ENCODE measurements at places on chromosomes 2 and 18.

- no peak for DNase-seq
Measured at GRCh38 chr18:45056926-45057325, 376.2 kb downstream of the SETBP1 start.

DNA sequence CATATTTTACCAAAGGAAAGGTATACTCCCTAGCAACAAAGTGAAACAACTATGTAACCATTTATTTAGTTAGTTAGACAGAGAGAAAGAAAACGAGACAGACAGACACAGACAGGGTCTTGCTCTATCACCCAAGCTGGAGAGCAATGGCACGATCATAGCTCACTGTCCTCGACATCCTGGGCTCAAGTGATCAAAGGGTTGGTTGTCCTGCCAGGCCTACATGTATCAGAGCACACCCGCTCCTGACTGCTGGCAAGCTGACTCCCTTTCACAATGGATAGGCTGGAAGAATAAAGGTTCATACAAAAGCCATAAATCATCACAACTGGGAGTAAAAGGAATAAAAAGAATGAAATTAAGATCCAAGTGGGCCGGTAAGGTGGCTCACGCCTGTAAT, 53.5 kb downstream of the ATL2 start:
- no peak for DNase-seq

GRCh38 chr2:236533343-236533742, 36.3 kb upstream of the ACKR3 start:
- no peak for DNase-seq

DNA sequence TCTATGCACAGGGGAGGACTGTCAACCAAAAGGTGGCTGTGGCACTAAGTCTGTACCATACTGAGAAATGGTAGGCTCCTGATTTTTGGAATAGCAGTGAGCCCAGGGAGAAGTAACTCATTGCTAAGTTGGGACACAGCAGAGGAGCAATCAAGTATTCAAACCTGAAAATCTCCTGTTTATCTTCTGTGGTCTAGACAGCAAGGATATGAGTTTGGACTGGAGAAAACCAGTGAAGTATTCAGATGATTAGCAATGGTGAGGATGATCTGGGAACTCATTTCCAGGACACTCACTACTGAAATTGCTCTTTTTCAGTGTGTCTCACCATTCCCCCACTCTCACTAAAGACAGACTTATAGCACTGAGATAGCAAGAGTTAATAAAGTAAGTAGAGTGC, 112.0 kb downstream of the GULP1 start:
- no peak for DNase-seq

DNA sequence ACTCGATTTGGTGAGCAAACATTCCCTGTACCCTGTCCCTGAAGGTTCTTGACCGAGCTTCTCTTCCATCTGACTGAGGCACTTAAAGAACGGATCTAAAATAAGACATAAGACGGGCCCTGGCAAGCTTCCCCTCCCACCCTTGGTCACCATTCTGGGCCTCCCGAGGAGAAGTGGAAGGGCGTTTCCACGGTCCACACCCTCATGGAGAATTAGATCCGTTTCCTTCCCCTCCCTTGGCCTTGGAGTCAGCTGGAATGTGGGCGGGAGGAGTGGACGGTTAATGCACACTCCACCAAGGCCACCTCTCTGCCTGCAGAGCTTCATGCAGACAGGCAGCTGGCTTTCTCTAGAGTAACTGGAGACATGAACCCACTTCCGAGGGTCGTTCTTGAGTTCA, 257.3 kb upstream of the APCDD1 start:
- DNase-seq = no peak

GRCh38 chr18:32918692-32919250, 145.9 kb upstream of the KLHL14 start:
- peak; percentile 52 for DNase-seq

GRCh38 chr2:199744724-199745123, 106.3 kb downstream of the FTCDNL1 start:
- no peak for DNase-seq

DNA sequence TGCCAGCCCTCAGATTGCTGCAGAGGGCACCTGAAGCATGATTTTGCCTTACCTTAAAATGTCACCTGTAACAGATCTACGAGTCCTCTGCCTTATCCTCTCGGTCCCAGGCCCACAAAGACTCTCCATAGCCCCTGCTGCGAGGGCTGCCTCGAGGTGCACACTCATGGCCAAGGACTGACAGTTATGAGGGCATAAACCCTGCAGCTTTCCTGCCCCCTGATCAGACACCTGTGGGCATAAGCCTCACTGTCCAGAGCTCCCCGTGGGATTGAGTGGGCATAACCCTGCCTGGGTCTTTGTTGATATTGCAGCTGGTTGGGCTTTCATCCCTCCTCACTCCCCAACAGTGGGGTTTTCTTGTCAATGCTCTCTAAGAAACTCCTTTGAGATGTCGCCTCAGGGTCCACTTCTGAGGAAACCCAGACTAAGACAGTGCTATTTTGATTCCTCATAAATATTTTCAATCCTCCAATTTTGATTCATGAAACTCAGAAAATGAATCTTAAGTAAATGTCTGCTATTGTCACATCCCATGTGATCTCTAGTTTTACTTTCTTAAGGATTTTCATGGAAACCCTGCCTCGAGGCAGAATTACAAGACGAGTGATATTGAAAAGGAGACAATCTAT, 108.5 kb upstream of the NCK2 start:
- no peak for DNase-seq

GRCh38 chr2:74417763-74418162, 3.7 kb downstream of the C2orf81 start:
- DNase-seq = no peak

Data from MM.1S (cell line).